ENCODE measurements at places on chromosomes 7 and 10.

GRCh38 chr7:141533149-141533949, 17.9 kb upstream of the AGK start:
- DNase-seq = peak; percentile 50

DNA sequence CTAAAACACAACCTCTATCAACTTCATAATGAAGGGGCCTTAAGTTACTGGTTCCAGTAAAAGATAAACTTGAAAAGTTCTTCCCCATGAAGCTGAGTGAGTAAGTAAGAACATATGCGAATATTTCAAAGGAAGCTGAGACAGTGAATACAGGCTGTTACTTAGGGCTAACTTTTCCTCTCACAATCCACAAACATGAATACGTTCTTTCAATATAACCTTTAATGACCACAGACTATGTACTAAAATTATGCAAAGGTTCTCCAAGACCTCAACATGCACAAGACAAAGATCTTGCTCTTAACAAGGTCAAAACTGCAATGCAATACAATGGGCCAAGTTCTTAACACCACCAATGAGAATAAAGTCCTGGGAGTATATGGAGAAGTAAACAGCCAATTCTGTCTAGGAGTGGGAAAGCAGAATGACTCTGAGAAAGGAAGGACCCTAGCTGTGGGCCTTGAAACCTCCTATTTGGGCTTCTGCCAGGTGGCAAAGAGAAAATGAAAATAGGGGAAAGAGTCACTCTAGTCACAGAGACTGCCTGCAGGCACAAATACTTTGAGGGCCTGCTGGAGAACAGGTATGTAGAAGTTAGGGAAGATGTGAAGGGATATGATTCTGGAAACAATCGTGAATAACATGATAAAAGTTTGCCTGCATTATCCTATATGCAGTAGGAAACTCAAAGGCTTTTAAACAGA, 43.7 kb downstream of the OSBPL3 start:
- DNase-seq = no peak

- no peak for DNase-seq
These were observed 73.6 kb upstream of the SYPL1 start for GRCh38 chr7:106185719-106186118.

DNA sequence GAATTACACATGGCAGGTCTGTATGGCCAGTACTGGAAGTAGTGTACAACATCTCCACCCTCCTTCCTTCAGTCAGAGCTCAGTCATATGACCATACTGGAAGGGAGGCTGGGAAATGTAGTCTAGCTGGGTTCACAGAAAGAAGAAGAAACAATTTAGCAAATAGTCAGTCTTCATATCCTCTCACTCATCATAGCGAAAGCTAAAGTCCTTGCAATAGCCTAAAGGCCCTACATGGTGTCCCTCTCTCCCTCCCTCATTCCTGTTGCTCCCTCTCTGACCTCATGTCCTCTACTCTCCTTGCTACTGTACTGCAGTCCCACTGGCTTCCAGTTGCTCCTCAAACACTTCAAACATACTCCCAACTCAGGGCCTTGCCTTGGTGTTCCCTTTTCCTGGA, 4.3 kb upstream of the CALU start:
- no peak for DNase-seq

GRCh38 chr10:27490807-27491206, 13.3 kb upstream of the RAB18 start:
- no peak for DNase-seq

GRCh38 chr7:130273933-130274255, 7.2 kb downstream of the CPA2 start:
- DNase-seq = no peak

- no peak for DNase-seq
These were observed 100.3 kb upstream of the INSYN2A start for GRCh38 chr10:127296696-127297095.

DNA sequence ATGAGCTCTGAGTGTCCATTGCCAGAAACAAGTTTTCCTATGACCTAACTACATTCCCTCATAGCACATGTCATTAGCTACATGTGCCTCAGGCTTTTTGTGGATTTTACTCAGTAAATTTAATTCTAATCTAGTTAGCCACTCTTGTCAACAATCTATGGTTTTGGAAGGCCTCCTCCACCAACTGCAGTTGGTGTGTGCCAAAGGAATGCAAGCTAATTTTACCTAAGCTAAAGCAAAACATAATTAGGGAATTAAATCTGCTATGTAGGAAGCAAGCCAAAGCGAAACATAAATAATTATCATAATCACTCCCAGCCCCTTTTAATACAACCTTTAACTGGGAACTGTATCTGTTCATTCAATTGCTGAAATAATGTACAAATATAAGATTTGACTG, 3.5 kb upstream of the CTTNBP2 start:
- no peak for DNase-seq

GRCh38 chr10:34830217-34830822, 15.2 kb upstream of the PARD3 start:
- DNase-seq = no peak

GRCh38 chr7:70693321-70693685, 438.6 kb upstream of the GALNT17 start:
- DNase-seq = no peak

DNA sequence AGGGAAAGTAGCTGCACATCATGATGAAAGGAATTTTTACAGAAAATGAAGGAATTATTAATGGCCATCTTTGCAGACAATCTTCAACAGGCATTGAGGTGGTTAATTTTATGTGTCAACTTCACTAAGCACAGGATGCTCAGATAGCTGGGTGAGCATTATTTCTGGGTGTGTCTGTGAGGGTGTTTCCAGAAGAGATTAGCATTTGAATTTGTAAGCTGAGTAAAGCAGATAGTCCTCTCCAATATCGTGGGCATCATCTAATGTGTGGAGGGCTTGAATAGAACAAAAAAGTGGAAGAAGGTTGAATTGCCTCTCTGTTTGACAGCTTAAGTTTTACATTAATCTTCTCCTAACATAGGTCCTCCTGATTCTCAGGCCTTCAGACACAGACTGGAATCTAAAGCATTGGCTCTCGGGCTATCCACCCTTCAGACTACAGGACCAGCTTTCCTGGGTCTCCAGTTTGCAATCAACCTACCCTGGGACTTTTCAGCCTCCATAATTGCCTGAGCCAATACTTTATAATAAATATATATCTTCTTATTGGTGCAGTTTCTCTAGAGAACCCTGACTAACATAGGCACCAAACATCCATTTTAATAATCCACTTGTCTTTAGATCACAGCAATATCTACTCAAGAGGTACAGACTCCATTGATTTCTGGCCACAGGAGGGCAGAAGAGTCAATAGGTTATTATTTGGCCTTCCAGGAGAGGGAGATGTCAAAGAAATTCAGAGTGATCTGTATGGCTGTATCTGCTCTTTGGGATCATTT, 10.5 kb upstream of the CRPPA start:
- no peak for DNase-seq

DNA sequence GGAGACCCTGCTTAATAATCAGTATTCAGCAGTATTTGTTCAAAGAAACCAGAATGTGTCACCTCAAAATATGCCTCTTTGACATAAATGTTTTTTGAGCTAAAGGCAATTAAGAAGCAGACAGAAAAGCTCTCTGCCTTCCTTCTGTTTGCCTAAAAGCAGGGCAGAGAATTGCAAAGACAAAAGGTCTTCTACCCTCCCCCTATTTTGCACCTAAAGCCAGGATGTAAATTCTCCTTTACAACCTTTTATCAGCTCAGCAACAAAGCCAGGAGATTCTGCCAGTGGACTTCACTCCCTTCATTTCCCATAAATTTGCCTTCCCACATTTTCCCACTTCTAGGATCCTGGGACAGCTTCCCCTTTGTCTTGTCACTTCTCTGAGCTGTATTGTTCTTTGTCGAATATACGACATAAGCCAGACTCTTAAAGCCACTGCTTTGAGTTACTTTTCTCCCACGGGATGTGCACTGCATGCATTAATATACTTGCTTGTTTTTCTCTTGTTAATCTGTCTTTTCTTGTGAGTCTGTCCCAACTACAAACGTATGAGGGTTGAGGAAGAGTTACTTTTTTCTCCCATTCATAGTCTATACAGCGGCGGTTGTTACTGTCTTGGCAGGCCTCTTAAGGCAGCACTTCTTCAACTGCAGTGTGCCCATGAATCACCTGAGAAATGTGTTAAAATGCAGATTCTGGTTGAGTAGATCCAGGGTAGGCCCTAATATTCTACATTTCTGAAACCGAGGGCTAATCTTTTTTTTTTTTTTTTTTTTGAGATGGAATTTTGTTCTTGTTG, 48.2 kb downstream of the ST8SIA6 start:
- no peak for DNase-seq

- DNase-seq = no peak
These were observed 24.9 kb downstream of the SAMD8 start for GRCh38 chr10:75136346-75136745.
